ENCODE measurements at places on chromosomes 3 and 15. TPM values are rescaled to one million over a fixed set of nuclear protein-coding genes. Genes with fewer than 3 reads are reported as not detected.

- DNase-seq = peak; percentile 96
Measured at GRCh38 chr3:31041161-31041978, 146.9 kb upstream of the GADL1 start.

- DNase-seq = peak; percentile 64
Measured at GRCh38 chr15:89002281-89002761, 85.9 kb upstream of the ABHD2 start.

GRCh38 chr3:188133646-188134045, 20.3 kb upstream of the LPP start:
- peak; percentile 67 for DNase-seq

- peak; percentile 93 for DNase-seq
Measured at GRCh38 chr3:158644345-158644908, at the start of gene GFM1. Gene GFM1 (plus strand): TSS chr3:158644527. CDS start chr3:158644635, 108 bp downstream.

The MUC20 gene
- 0.41 TPM for total RNA-seq

- DNase-seq = no peak
Measured at GRCh38 chr15:62929000-62929357, 113.6 kb upstream of the TPM1 start.

The BLOC1S6 gene
- total RNA-seq = 62.3 TPM

DNA sequence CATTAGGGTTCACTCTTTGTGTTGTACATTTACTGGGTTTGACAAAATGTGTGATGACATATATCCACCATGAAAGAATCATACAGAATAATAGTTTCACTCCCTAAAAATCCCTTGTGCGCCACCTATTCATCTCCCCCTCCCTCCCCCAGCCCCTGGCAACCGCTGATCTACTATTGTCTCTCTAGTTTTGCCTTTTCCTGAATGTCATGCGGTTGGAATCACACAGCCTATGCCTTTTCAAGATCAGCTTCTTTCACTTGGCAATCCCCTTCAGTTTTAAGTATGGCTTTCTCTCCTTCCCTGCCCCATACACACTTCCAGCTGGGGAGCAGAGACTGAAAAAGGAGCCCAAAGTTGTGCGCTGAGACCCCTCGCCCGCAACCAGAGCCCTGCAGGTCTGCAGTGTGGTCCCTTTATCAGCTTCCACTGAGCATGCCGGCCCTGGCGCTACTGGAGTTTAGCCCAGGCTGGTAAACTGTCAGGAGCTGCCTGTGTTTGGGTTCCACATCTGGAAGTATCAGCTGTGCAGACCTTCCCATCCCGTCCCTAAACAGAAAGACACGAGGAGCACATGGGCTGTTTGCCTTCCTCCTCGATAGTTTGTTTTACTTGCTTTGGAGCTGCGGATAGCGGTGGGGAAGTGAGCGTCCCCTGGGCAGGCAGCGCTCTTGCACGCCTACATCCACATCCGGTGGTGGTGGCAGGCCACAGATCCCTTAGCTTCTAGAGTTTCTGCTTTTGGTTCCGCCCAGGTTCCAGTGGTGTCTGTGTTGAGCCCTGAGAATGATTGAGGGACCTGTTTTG, 12.3 kb downstream of the BOC start:
- DNase-seq = no peak

DNA sequence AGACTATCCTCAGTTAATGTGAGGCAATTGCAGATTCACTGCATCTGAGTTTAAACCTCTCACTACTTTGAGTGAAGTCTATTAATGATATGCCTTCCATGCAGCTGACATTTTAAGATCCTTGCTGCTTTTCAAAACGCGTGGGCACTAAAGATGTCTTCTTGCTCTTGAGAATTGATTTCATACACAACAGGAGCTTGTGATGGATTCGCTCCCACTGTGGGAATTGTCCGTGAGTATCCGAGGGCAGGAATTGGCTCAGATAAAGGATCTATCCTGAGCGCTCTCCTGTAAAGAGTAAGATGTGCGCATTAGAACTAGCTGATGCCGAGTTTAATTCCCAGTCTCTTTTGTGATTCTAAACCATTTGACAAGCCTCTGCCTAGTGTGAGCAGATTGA, 167.9 kb downstream of the ROBO2 start:
- DNase-seq = no peak

The CASR gene
- total RNA-seq = not detected

The WDR49 gene
- total RNA-seq = 0.43 TPM

The NDN gene
- total RNA-seq = 59.5 TPM

The PLCH1 gene
- 0.65 TPM for total RNA-seq

DNA sequence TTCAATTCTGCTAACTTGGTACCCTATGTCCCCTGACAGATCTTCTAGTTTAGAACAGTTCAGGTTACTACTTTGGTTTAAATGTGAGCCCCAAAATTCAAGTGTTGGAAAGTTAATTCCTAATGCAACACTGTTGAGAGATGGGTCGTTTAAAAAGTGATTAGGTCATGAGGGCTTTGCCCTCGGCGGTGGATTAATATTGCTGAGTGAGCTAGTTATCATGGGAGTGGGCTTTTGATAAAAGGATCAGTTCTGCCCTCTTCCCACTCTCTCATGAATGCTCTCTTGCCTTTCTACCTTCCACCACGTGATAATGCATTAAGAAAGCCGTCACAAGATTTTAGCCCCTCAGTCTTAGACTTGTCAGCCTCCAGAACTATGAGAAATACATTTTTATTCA, 72.1 kb downstream of the BTLA start:
- DNase-seq = no peak

Data from astrocyte (in vitro differentiated cells and primary cell).